Fibroblast of gingiva (primary cell): ENCODE measurements at places on chromosomes 11 and 22.
A peak's percentile ranks its signal among the peaks of the same experiment; 100 is the strongest.

- DNase-seq: no peak
Observed at GRCh38 chr11:3893311-3893710, 37.8 kb downstream of the STIM1 start.

GRCh38 chr11:3781423-3781822 is 15.9 kb downstream of the NUP98 start:
- peak; percentile 20 for DNase-seq

GRCh38 chr11:63945477-63946163 is 6.8 kb downstream of the NAA40 start:
- DNase-seq: peak; percentile 75

DNA sequence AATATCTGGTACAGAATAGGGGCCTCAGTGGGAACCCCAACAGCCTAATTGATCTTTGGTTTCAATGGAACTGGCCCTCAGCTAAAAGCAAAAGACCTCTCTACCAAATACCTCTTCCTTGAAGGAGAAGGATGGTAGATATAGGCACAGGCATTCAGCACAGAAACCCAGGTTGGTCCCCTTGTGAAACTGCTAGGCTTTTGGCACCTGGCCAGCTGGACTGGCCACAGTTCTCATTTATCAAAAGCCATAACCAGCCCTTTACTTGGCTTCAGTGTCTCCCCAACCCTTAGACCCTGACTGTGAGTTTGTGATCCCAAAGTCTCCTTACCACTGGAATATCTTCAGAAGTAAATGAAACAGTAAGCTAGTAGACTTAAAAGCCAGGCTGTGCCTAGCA is 152.9 kb downstream of the TENM4 start:
- no peak for DNase-seq

GRCh38 chr22:20421507-20421874 is 16.1 kb downstream of the SCARF2 start:
- no peak for DNase-seq

DNA sequence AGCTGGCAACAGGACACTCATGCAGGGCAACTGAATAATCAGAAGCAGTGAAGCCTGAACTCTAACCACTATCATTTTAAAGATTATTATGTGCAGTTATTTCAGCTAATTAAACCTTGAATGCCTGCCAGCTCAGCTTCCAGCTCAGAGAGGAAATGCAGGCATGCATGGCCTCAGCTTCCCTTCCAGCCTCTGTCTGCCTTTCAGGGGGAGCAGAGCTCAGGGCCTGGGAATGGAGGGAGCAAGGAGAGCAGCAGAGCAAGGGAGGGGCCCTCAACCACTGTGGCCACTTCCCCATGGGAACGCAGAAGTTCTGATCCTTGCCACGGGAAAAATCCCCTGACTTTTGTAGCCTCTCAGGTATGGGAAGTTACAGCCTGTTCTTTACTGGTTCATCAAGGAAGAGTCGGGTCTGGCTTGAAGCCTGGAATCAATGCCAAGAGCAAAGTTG is 32.5 kb upstream of the APLNR start:
- no peak for DNase-seq

GRCh38 chr11:125364121-125364826 is 131.8 kb downstream of the FEZ1 start:
- no peak for DNase-seq

- DNase-seq: peak; percentile 25
Observed at GRCh38 chr11:104146421-104146820, 17.5 kb downstream of the PDGFD start.

- no peak for DNase-seq
Observed at GRCh38 chr11:64165481-64165841, 452 bp downstream of the MACROD1 start.

DNA sequence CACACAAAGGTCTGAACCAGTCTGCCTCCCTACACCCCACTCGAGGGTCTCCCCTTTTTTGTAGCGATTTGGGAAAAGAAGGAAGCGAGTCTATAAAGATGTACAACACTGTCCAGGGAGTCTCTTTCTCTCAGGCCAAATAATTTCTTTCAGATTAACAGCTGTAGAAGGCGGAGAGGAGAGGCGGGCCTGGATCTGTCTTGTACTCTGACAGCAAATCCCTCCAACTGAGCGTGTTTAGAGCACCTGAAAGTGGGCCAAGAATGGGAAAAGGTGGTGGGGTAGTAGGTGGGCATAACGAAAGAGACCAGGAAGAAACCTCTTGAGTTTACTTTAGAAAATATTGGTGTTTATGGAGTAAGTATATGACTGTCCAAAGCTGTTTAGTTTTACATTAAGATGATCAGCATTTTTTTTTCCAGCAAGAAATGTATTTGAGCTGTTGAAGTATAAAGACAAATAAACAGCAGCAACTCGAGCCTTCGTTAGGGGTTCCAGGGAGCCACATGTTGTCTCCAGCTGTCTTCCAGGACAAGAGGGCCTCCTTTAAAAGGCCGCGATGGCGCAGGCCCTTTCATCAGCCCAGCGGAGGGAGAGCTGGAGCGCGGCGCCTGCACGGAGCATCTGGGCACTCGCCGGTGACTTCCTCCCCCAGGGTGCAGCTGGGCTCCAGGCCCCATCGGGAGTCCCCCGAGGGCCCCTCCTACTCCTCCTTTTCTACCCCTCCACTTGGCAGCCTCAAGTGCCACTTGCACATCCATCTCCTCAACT is 34.9 kb downstream of the SCUBE1 start:
- peak; percentile 33 for DNase-seq

DNA sequence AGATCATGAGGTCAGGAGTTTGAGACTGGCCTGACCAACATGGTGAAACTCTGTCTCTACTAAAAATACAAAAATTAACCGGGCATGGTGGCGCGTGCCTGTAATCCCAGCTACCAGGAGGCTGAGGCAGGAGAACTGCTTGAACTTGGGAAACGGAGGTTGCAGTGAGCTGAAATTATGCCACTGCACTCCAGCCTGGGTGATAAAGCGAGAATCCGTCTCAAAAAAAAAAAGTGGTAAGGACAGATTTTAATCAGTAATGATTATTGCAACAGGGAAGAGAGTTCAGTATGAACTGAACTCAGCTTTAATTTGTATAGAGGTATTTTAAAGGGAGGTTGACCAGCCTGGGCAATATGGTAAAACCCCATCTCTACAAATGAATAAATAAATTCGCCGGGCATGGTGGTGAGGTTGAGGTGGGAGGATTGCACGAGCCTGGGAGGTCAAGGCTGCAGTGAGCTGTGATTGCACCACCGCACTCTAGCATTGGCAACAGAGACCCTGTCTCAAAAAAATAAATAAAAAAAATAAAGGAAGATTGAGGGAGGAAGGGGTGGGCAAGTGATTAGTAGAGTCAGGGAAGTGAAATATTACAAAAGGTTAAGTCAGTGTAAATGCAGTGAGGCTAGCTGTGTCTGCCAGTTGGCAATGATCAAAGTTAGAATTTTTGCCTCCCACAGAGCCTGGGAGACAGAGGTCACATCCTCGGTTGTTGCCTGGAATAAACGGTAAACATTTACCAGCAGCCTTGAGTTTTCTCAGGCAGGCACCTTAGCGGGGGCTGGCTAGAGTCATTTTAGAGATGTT is 2.6 kb upstream of the MCM5 start:
- no peak for DNase-seq

- DNase-seq: no peak
Observed at GRCh38 chr22:40240686-40241085, 63.0 kb downstream of the TNRC6B start.

GRCh38 chr11:110075105-110075846 is 17.9 kb upstream of the ZC3H12C start:
- DNase-seq: no peak

DNA sequence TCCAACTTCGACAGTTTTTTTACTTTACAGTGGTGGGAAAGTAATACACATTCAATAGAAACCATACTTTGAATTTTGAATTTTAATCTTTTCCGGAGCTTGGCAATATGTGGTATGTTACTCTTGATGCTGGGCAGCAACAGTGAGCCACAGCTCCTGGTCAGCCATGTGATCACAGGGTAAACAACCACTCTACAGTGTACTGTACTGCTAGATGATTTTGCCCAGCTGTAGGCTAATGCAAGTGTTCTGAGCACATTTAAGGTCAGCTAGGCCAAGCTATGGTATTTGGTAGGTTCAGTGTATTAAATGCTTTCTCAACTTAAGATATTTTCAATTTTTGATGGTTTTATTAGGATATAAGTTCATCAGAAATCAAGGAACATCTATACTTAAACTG is 48.7 kb upstream of the GRIK4 start:
- no peak for DNase-seq

- no peak for DNase-seq
Observed at GRCh38 chr11:45852712-45853101, 5.4 kb downstream of the CRY2 start.

DNA sequence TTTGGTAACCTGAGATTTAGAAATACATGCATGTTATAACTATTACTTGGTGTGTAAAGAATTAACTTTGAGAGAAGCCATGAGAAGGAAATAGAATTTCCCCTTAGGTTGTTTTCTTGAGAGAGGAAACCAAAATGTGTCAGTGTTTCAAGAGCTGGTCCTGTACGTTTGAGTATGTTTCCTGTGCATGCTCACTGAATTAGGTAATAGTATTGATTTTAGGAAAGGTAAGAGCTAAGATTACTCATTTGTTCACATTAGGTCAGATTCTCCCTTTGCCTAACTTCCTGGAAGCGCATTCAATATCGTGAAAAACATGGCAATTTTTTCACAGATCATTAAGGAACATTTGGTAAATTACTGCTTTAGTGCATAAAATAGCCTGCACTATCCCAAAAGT is 49.3 kb upstream of the RDX start:
- DNase-seq: no peak

GRCh38 chr22:48491451-48491941 is 1336.2 kb downstream of the BRD1 start:
- peak; percentile 11 for DNase-seq

- peak; percentile 19 for DNase-seq
Observed at GRCh38 chr11:93541884-93542810, 1.0 kb downstream of the SMCO4 start.

DNA sequence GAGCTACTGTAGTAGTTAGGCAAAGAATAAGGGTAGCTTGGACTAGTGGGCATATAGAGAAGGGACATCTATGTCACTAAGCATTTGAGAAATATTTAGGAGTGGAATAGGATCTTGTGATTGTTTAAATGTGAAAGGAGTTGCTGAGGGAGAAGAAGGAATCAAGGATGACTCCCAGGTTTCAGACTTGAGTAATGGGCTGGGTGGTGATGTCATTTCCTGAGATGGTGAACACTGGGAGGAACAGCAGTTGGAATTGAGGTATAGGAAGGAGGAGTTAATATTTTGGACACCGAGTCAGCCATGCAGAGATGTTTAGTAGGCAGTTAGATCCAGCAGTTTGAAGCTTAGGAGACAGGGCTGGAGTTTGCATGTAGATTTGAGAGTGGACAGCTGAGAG is 40.1 kb downstream of the REXO2 start:
- no peak for DNase-seq

- no peak for DNase-seq
Observed at GRCh38 chr22:48630433-48630754, 1197.3 kb downstream of the BRD1 start.

DNA sequence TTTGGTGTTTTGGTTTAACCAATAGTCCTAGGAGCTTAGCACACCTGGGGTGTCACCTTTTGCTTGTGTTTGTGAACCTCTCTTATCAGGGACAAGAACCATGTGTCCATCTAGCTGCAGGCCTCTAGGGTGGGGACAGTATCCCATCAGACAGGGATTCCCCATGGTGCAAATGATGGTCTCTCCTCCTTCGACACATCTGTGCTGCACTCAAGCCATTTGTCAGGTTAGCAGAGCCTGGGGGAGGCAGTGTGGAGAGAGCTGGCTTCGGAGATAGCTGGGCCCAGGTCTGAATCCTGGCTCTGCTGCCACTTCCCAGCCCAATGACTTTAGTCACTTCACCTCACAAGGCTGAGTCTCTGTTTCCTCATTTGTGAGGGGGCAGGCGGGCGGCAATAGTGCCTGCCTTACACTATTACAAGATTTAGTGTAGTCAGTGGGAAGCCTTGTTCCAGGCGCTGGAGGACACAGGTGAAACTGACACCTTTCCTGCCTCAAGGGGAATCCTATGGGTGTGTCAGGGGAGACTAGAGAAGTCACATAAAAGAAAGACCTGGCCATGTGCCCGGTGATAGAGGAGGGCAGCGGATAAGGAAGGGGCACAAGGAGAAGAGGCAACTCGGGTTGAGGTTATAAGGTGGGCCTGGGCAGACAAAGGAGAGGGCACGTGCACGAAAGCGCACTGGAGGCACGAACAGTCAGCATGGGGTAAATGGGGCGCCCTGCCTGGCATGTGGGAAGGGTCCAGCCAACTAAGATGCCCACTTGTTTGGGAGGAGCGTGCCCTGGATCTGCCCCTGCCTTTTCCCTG is 12.6 kb downstream of the KLHL35 start:
- DNase-seq: no peak

- DNase-seq: no peak
Observed at GRCh38 chr11:60703374-60703773, 4.0 kb downstream of the MS4A8 start.

DNA sequence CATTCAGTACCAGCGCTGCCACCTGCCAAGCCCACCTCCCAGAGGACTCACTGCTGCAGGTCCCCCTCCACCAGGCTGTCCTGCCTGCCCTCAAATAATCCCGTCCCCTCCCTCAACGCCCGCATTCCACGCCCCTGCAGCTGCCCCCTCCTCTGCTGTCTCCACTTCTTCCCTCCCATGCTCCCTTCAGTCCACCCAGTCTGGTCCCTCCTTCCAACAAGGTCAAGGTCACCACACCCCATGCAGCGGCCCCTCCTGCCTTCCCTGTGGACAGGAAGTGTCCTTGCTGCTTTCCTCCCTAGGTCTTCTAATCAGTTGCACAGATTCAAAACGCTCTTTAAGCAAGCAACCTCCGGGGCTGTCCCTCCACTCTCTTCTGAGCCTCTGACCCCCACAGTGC is 12.1 kb downstream of the MACROD1 start:
- no peak for DNase-seq

GRCh38 chr22:38419121-38419857 is 35.7 kb downstream of the KCNJ4 start:
- DNase-seq: no peak

DNA sequence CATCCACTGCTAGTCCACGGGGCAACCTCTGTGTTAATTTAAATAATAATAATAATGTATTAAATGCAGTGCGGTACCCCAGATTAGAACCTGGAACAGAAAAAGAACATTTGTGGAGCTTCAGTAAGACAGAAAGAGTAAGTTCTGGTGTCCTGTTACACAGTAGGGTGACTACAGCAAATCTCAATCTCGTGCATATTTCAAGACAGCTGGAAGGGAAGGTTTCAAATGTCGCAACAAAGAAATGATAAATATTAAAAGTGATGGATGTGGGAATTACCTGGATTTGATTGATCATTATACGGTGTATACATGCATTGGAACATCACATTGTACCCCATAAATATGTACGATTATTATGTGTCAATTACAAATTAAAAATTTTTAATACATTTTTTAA is 1.7 kb upstream of the RAC2 start:
- DNase-seq: no peak
